CD4-positive, alpha-beta T cell treated with Interleukin-12 subunit alpha and Interleukin-12 subunit beta, for 1 hour (primary cell): ENCODE measurements at places on chromosomes 16 and 17.

- no peak for DNase-seq
Observed at GRCh38 chr17:34398990-34399389, 36.0 kb upstream of the CCL1 start.

GRCh38 chr16:70512456-70512855, 10.9 kb downstream of the COG4 start:
- no peak for DNase-seq

- DNase-seq = no peak
Observed at GRCh38 chr16:22035153-22035552, 27.2 kb downstream of the MOSMO start.

GRCh38 chr17:36937001-36937958, at the start of gene LHX1:
TSS of gene LHX1 (plus strand) at chr17:36937475. CDS start at chr17:36938198, 723 bp downstream.
- DNase-seq = no peak
